Activated T-cell treated with anti-CD3 and anti-CD28 coated beads for 4 hours (primary cell): ENCODE measurements at places on chromosomes 16 and 17.

GRCh38 chr17:489758-490329 lies 137.2 kb upstream of the RPH3AL start:
- peak; percentile 36 for DNase-seq

DNA sequence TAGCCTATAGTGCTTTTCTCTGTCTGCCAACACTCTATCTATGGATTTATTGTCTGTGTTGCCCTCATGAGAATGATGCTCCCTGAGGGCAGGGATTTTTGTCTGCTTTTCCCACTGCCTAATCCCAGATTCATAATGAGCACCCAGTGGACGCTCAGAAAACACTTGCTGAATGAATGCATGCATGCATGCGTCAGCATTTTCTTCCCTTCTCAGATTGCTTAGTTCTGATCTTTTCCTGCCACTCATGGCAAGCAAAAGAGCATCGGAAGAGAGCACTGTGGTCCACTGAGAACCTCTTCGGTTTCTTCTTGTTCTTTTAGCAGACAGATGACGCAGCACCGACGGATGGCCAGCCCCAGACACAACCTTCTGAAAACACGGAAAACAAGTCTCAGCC lies 246.8 kb downstream of the RBFOX1 start:
- no peak for DNase-seq

GRCh38 chr16:1775846-1776671 lies 3.1 kb upstream of the MRPS34 start:
- no peak for DNase-seq

GRCh38 chr17:36730857-36731490 lies 129.6 kb downstream of the MRM1 start:
- DNase-seq: no peak

GRCh38 chr17:28599311-28600184 lies 723 bp upstream of the SPAG5 start:
- peak; percentile 53 for DNase-seq

DNA sequence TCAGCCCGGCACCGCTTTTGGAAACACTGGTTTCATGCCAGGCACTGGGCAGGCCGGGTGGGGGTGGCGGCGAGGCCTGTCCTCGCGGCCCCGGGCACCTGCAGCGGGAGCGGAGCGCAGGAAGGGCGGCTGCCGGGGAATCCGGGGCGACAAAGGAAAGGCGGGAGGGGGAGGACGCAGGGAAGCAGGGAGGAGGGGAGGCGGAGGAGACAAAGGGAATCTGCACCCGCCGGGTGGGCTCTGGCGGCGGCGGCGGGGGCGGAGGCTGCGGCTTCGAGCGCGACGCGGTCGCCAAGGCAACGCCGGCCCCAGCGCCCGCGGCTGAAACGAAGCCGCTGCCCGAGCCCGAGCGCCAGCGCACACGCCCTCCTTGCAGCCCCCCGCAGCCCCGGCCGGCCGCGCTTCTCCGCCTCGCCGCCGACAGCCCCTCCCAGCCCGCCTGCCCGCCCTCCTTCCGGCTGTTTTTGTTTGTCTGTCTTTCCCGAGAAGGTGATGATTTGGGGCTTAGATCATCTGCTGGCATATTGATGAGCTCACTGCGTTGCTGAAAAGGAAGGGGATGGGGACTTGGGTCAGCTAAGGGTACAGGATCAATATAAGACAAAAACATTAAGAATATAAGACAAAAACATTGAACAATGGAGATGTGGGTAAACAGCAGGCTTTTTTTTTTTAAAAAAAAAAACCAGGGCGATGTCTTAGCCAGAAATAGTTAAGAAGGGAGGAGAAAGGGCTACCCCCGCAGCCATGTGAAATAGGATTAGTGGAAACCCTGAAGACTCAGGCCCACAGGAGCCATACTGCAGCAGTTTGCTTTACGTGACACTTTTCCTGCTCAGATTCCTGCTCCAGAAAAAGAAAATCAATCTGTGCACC lies 32.7 kb downstream of the CDK5R1 start:
- DNase-seq: peak; percentile 42

DNA sequence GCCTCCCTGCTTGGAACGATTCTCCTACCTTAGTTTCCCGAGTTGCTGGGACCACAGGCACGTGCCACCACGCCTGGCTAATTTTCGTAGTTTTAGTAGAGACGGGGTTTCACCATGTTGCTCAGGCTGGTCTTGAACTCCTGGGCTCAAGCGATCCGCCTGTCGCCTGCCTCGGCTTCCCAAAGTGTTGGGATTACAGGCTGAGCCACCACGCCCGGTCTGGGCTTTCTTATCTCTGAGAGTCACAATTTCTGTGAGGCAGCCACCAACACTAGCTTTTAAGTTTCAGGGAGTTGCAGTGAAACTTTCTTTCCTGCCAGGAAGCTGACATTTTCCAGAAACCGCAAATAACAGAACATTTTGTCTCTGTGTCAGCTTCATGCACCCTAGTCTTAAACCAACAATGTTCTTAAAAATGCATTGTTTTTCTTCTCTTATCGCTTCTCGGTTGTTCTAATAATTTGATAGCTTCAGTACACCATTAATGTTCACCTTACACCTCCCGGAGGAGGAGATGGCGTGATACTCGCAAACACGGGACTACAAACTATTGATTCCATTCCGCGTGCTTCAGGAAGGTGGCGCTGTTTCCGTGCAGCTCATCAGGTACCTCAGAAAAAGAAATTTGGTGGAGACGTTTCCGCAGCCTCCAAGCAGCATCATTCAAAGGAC lies 7.4 kb upstream of the DHRS7B start:
- DNase-seq: peak; percentile 60
